Activated CD4-positive, alpha-beta T cell treated with anti-CD3 and anti-CD28 coated beads, Interleukin-2, Interleukin-6, amounts not matched to agents 100 ng/mL and 50 ng/mL, durations not matched to agents 16 hours and 8 hours (primary cell): ENCODE measurements at places on chromosomes 7 and 10.

GRCh38 chr10:11264296-11265048, 246.8 kb downstream of the CELF2 start:
- DNase-seq: no peak

DNA sequence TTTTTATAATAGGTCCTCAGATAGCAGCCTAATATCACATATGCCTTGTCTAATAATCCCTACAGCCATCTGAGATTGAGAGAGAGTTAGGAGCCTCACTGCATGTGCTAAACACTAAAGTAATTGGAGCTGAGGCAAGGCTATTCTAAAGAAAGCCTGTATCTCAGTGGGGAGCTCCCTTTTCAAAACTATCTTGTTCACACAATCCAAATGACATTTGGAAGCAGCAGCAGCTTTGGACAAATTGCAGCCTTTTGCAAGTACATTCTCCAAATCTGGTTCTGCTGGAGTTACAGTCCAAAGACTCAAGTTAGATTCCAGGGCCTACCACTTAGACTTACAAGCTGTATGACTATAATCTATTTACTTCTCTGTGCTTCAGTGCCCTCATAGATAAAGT, 104.5 kb downstream of the MACC1 start:
- no peak for DNase-seq

DNA sequence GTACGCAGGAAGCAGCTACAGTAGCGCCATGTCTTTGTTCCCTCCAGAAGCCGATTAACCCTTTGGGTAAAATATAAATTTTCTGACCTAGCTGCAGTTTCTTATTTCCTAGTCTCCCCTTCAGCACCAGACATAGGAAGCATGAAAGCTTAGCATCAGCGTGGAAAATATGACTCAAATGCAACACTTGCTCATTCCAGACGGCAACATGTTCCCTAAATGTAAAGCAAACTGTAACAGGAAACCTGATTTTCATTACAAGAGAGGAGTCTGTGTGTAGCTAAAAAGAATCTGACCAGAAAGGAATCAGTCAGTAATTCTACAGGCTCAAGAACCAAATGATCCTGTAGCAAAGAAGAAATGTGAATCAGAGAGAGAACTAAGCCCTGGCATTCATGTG, 219.2 kb downstream of the C7orf25 start:
- no peak for DNase-seq

DNA sequence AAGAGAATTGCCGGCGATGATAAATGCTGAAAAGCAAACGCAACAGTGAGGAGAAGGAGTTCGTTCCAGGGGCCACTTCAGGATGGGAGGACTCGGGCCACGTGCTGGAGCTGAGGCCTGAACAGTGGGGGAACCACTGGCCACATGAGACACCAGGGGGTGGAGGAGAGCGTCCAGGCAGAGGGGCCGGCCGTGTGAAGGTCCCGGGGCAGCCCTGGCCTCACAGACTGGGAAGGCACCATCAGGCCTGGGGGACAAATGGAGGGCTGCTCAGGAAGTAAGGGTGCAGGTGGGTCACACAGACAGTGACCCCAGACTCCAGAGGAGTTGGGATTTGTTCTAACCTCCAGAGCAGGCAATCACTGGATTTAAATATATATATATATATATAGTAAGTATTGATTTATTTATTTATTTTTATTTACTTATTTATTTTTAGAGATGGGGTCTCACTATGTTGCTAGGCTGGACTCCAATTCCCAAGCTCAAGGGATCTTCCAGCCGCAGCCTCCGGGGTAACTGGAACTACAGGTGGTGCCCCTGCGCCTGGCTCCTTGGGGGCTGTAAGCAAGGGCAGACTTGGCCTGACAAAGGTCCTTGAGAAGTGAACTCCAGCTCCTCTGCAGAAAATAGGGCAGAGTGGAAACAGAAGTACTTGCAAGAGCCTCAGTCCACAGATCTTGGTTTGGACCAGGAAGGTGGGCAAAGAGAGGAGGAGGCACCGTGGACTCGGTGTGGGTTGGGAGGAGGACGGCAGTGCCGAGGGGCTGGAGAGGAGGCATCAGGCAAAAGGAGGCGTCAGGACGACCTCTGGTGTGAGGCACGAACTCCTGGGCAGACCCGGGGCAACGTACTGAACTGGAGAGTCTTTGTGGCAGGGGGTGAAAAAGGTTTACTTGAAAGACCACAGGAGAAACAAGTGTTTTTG, 57.3 kb downstream of the TCERG1L start:
- no peak for DNase-seq

GRCh38 chr7:151456782-151457181, 16.8 kb upstream of the CRYGN start:
- no peak for DNase-seq

DNA sequence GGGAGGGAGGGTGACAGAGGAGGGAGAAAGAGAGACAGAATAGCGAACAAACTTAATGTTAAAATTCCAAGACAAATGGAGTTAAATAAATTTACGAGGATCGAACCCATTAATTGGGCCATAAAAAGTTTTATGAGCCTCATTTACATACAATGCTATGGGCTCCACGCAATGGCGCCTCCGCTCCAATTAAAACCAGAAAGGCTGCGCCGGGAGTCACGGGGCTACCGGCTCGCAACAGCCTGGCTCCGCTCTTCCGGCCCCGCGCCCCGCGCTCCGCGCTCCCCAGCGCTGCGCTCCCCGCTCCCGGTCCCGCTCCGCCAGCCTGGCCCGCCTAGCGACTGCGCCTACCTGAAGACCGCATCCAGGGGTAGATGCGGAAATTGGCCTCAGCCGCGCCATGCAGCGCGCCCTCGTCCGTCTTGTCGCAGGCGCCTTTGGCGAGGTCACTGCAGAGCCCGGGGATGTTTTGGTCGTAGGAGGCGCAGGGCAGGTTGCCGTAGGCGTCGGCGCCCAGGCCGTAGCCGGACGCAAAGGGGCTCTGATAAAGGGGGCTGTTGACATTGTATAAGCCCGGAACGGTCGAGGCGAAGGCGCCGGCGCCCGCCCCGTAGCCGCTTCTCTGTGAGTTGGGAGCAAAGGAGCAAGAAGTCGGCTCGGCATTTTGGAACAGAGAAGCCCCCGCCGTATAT, 513 bp downstream of the HOXA7 start:
- no peak for DNase-seq

DNA sequence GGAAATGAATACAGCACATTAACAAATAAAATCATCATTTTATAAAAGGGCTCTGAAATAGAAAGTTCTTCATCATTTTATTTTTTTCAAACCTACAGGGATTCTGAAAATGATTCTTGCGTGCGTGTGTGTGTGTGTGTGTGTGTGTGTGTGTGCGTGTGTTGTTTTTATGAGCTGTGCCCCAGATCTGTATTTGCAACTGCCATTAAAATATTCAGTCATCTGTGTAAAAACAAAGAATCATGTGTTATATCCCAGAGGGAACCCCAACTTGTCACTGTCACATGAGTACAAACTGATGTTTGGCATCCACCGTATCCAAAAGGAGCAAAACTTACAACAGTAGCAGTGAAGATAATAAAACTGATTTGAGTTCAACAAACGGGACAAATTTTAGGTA, 635.4 kb upstream of the PFKP start:
- DNase-seq: no peak

DNA sequence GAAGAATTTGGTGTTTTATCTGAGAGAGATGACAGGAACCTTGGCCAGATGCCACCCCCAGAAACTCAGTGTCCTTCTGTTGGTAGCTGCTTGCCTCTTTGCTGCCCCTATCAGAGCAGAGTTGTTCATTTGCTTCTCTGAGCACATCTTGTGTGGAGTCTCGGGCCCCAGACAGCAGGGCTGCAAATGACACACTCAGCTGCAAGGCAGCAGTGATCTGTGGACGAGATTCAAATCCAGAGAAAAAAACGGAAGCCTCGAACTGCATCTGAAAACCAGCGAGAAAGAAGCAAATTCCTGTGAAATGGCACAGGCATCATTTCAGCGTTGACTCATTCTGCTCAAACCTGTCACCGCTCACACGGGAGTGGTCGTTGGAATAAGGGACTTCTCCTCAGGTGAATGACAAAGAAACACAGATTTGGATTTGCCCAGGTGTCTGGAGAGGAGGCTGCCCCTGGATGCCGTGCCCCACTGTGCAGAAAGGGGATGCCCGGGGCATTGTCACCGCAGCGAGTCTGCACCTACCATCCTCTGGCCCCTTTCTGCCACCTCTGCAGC, 144.7 kb downstream of the PFKFB3 start:
- peak; percentile 71 for DNase-seq

- DNase-seq: no peak
Observed at GRCh38 chr7:148121401-148121800, 469.2 kb upstream of the C7orf33 start.

GRCh38 chr10:99659031-99659867, at the start of gene ENTPD7:
Gene ENTPD7, plus strand, starts transcription at chr10:99659509. Its CDS starts 448 bp downstream, at chr10:99659957.
- DNase-seq: peak; percentile 97

GRCh38 chr7:79781716-79782115, 328.2 kb upstream of the MAGI2 start:
- no peak for DNase-seq

- no peak for DNase-seq
Observed at GRCh38 chr7:5637415-5637814, 144.0 kb downstream of the RNF216 start.

DNA sequence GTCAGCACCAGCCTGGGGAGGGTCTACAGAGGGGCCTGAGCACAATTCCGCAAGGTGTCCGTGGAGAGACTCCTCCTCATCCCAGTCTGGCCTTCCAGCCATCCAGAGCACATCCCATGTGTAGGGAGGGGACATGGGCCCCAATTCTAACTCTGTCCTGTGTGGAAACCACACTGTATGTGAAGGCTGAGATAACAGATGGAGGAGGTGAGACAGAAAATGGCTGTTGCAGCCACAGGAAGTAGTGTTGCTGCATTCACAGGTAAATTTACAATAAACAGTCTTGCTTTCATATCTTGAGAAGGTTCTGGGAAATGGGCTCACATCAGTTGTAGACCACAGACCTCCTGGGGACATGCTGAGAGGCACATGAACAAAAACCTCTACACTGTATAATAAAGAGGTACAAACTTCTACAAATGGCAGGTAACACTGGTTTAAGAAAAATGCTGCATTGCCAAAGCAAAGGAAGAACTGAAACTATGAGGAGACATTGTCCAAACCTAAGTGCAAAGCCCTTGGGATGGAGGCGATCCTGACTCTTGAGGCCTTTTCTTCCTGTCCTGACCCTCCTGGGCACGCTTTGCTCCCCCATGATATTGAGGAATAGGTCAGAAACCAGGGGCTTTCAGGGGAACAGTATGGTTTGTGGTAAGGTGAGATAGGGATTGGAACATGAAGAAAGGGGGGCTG, 21.6 kb upstream of the GIMAP2 start:
- peak; percentile 72 for DNase-seq

DNA sequence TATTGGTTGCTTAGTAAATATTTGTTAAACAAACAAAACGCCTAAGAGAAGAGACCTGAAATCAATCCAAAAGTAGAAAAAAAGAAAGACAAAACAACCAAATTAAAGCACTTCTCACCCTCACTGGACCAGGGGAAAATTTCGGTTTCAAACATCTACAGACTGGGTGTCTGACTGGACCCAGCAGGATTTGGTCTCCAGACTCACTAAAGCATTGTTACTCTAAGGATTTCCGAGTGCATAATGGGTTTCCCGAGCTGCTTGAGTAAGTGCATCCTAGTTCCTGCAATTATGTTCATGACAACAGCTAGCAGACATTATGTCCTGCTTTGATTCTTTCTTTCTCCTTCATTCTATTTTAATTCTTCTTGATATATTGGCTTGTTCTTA, 51.8 kb upstream of the FAM3C start:
- DNase-seq: no peak

- no peak for DNase-seq
Observed at GRCh38 chr10:5068274-5068984, 25.8 kb upstream of the AKR1C3 start.

DNA sequence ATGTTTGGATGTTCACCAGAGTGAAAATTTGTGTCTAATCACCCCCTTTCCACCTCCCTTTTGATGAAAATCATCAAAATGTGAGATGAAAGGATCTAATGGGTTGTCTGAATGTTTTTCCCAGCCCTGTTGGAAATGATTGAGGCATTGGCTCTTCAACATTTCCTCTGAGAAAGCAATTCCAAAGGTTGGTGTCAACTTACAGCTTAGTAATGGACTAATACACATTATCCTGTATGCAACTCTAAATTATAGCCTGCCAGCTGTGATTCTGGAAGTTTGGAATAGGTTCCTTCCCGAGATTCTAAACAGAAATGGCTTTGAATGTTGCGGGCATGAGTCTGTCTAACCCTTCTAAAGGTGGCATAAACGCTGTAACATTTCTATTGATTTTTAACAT, 152.9 kb downstream of the DYNC1I1 start:
- no peak for DNase-seq

DNA sequence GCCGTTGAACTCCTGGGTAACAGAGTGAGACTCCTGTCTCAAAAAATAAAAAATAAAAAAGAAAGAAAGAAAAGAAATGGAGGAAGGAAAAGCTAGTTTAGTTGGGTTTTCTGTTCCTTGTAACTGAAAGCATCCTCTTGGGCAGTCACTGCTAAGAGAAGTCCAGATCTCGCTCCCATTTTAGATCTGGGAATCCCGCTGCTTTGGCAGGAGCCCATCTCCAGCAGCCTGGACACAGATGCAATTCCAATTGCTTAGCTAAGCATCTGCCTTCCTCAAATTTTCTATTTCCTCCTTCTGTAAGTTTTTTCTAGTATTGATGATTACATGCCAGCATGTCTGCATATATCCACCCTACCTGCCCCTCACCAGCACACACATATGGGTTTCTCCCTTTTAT, 54.1 kb downstream of the DENND2A start:
- DNase-seq: no peak

DNA sequence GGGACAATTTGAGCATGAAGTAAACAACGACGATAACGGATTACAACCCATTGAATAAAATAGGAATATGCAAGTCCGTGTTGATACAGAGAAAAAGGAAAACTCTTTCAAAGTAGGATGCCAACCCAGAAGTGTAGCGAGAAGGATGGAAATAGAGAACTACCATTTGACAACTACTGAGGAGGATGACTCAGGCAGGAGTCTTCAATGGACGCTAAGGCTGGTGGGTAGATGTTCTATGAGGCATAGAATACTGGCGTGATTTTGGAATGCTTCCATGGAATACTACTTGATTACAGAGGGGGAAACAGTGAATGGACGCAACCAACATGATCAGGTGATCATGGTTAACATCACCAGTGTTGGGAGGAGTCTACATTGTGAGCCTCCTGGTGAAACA, 828 bp upstream of the CFAP70 start:
- DNase-seq: no peak

GRCh38 chr7:26627891-26628341, 236.5 kb downstream of the SKAP2 start:
- DNase-seq: no peak

- no peak for DNase-seq
Observed at GRCh38 chr10:97006364-97006763, 174.3 kb downstream of the LCOR start.
